ENCODE measurements at places on chromosomes 2 and 18.

DNA sequence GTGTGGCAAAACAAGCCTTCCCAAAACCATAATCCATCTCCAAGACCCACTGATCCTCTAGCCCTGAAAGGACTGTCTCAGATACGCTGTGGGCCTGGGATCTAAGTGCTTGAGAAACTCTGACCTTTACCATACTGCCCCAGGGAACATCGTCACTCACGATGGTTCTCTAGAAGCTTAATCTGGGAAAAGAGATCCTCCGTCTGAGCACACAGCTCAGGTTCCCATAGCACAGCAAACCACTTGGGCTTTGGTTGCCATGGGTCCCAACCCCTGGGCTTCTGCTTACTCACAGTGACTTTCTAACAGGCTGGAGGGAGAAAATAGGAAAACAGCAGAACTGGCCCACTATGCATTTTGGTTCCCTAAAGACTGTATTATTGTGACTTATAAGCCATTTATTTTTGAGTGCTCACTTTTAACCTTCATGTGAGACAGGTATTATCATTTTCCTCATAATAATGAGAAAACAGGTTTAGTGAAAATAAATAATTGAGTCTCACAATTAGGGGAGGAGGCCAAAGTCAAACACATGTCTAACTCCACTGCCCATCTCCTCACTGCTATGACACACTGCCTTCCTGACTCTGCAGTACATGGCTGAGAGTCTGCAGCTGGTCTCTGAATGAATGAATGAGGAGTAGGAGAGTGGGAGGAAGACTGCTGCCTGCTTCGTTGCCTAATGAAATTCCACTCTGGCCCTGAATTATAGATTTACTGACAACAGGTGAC, 46.7 kb downstream of the REEP1 start:
- DNase-seq = no peak

- DNase-seq = peak; percentile 98
These were observed at the start of gene TAF4B for GRCh38 chr18:26226229-26227050. TAF4B (plus strand) TSS chr18:26226445; CDS start chr18:26226934, 489 bp downstream.

GRCh38 chr2:238761868-238762267, 86.0 kb upstream of the TWIST2 start:
- no peak for DNase-seq

DNA sequence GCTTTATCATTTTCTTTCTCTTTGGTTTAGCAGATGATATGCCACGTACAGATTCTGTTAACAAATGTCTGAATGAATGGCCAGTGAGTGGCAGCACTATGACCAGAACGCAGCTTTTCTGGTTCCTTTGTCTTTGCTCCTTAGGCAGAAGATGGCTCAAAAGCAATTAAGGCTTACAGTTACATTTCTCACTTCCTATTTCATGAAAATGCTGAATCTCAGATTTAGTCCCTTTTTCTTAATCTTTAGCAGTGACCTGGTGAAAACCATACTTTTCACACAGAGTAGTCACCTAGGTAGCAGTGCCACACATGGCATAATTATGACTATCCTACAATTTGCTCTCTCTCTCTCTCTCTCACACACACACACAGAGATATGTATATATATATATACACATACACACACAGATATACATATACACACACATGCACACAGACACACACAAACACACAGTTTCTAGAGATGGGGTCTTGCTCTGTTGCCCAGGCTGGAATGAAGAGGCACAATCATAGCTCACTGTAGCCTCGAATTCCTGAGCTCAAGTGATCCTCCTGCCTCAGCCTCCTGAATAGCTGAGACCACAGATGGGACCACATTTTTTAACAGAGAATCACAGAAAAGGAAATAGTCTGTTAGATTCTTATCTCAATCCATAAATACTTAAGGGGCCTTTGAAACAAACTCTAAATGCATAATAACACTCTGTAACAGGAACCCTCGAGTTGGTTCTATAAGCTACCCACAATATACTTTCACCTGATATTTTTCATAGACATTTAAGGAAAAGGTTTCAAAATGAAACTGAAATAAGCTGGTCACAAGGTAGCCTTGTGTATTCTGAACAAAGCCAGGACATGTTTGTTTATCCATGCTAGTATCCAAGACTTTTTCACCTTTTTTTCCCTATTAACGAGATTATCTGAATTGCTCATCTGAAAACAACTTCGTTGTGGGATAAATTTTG, 11.6 kb downstream of the PDE6D start:
- no peak for DNase-seq

- peak; percentile 5 for DNase-seq
These were observed 98.1 kb upstream of the HS6ST1 start for GRCh38 chr2:128416806-128417205.

GRCh38 chr2:204010628-204011560, 74.3 kb downstream of the ICOS start:
- DNase-seq = no peak

DNA sequence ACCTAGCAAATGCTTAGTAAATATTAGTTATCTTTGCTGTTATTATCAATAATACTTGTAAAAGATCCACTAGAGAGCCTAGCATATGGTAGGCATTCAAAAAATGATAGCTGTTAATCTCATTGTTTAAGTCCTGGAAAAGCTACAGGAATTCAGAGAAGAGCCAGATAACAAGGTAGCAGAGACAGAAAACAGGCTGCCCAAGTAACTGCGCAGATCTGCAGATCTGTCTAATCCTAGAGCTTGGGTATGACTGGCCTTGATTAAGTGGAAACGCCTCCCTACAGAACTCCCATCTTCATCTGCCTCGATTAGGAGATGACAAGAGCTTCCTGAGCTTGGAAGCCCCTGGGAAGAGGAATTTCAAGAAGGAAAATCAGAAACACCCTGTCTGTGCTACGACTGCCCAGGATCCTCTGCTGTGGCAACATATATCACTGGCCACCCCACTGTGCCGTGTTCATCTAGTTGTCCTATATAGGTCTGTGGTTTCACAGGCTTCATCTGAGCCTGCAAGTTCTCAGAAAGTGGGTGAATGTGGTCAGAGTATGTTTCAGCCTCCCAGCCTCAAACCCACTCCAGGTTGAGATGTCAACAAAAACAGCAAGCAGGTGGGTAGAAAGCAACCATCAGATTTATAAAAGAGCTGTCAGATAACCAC, 151.5 kb upstream of the PKDCC start:
- DNase-seq = peak; percentile 56

DNA sequence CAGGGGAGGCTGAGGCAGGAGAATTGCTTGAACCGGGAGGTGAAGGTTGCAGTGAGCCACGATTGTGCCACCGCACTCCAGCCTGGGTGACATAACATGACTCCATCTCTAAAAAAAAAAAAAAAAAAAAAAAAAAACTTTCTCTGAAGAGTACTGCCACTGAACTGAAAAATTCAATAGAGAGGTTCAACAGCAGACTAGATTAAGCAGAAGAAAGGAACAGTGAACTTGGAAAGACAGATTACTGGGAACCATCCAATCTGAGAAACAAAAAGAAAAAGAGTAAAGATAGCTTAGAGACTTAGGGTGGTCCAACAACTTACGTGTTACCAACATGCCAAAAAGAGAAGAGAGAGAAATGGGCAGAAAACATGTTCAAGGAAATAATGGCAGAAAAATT, 138.8 kb downstream of the EML6 start:
- no peak for DNase-seq

- no peak for DNase-seq
These were observed 398.4 kb downstream of the METTL4 start for GRCh38 chr18:2172881-2173280.

- DNase-seq = no peak
These were observed 5.1 kb downstream of the SERPINB8 start for GRCh38 chr18:63974991-63975390.

DNA sequence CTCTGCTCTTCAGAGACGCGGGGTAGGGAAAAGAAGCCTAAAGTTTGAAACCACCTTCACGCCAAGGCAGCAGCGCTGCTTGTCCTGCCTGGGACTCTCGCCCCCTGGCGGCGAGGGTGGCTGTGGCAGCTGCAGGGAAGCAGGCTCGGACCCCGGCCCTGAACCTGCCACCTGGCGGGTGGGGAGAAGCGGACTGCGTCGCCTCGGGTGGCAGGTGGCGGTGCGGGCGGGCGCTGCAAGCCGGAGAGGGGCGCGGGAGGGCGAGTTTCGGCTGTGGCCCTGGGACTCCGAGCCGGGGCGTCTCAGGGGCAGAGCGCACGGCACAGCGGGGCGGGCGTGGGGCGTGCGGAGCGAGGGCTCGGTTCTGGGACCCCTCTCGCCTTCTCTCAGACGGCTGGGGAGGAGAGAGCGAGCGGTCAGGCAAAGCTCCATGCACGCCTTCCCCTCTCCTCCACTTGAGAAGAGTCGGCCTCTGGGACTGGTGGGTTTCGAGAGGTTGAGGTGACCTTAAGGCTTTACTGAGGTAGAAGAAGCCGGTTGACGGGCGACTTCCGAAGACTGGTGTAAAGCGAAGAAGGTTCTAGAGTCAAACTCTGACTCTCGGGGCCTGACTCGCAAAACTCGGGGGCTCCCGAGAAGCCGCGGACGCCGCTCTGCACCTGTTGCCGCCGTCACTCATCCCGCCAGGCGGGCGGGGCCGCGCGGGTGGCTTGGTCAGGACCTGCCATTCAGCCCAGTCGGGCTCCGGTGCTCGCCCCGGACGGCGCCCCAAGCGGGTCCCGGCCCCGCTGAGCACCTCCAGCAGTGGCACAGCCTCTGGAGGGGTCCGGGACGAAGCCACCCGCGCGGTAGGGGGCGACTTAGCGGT, 1.1 kb upstream of the BOLL start:
- DNase-seq = peak; percentile 85

DNA sequence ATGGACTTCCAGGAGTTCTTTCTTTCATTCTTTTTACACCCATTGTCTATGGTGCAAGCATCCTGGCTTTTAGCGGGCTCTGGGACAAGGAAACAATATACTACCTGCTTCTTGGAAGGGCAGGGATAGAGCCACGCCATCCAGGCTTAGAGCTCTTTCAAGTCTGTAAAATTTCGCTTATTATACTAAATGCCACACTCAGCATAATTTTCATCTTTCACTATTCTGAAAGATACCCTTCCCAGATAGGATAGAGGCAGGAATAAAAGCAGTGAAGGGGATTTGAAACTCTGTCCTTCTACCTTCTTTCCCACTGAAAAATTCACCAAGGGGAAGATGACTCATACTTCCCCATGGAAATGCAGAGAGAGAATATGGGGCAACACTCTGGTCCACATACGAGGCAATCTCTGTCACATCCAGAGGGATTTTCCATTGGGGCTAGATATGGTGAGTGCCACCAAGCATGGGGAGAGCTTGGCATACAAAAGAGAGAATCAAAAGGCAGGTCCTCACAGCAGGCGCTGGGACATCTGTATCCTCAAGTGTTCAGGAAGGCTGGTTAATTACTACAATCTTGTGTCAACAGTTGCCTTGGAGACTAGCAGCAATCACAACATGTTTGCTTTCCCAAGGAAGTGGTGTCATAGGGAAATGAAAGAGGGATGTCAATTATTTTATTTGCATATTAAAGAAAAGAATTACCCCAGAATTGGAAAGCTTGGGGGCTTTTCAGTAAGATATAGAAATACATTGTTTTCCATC, 127.6 kb downstream of the TDRD15 start:
- no peak for DNase-seq

- no peak for DNase-seq
These were observed 4.4 kb downstream of the ARHGAP25 start for GRCh38 chr2:68738906-68739594.

DNA sequence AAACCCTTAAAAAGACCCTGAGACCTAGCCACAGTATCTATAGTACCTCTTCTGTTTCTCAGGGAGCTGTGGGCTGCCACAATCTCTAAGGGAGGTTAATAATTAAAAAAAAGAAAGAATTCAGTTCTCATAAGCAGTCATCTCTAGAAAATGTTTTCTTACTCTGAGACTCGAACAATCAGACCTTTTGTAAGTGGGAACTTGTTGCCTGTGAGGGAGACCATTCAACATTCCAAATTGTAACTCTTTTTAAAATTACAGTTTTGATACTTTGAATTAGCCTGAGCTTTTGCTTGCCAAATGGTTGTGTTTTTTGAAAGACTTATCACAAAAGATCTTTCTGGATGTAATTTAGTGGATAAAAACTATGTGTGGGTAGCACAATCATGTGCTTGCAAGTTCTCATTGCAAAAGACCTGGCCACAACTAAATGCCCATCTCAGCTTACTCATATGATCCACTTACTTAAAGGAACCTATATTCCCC, 33.3 kb downstream of the IL1R2 start:
- DNase-seq = no peak

- peak; percentile 56 for DNase-seq
These were observed 14.6 kb downstream of the DNAJB2 start for GRCh38 chr2:219293736-219294231.

DNA sequence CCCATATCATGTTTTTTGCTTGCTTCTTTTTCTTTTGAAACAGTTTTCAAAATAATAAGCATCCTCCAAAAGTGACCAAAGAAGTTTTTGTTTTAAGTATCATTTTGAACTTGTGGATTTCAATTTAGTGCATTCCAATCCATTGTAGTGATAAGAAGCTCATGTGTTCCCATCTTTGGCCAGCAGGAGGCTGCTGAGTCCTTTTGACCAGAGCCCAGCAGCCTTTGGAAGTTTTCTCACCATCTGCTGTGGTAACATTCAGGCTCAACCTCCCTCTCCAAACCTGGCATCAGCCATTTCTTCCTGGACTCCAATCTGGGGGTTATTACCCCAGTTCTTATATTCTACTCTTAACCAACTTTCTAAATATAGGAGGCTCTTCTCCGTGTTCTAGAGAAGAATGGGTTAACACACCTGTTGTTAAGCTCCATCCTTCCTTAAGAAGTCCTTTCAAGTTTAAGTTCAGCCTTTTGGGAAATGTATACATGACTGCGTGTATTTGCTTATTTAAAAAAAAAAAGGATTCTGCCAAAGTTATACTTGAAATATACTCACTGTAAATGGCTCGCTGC, 39.0 kb upstream of the MAL start:
- no peak for DNase-seq

DNA sequence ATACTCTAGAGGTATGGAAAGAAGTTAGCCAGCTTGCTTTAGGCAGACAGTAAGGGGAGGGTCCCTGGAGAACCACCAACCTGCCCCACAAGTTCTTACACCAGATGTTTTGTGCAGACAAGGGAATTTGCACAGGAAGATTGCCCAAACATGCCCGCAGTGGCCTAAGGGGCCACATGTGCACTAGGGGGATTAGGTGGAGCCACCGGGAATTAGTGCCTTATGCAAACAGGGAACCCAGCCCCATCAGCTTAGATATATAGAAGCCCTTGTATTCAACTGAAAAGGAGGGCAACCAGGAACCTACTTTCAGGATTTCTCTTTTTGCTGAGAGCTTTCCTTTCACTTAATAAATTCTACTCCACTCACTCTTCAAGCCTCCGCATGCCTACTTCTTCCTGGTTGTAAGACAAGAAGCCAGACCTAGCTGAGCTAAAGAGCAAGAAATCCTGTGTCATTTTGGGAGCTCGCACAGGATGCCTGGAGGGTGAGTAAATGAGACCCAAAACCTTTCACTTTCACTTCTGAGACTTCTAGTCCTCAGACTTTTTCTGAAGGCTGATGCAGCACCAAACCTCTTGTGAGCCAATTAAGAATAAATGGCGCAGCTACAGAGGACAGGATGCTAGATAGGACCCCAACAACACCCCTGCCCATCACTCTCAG, 146.3 kb downstream of the GCA start:
- DNase-seq = no peak

DNA sequence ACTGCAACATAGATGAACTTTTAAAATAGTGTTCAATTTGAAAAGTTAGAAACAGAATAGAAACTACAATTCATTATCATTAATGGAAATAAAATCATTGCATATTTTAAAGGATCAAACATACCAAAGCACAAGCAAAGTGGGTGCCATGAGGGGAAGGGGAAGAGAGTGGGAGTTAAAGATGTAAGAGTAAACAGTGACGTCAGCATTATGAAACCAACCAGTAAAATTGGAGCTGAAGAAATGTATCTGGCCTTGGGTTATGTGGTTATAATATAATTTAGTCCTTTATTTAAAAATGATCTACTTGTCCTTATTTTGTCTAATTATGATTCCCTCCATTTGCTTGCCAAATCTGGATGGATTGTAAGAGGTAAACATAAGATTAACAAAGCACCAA, 6.0 kb downstream of the LINC00305 start:
- no peak for DNase-seq
